ENCODE measurements at places on chromosomes 7 and 10.

DNA sequence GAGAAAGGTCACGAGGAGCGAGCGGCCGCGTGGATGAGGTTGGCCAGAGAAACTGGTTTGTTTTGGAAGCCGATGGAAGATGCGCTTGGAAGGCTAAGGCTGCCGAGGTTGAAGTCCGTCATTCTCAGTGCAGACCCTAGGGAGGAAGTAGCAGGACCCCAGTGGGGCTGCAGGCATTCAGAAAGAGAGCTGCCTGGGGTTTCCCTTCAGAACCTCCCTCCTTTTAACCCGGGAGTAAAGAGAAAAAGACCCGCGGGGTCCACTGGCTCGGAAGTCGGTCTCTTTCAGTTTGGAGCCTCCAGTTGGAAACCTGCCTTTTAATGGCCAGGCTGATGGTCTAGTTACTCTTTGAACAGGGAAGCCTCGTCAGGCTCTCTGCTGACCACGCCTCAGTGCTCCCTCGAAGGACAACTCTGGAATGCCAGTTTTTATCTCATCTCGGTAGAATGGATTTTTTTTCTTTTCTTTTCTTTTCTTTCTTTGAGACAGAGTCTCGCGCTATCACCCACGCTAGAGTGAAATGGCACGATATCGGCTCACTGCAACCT is 188.6 kb downstream of the CUX1 start:
- DNase-seq: no peak

DNA sequence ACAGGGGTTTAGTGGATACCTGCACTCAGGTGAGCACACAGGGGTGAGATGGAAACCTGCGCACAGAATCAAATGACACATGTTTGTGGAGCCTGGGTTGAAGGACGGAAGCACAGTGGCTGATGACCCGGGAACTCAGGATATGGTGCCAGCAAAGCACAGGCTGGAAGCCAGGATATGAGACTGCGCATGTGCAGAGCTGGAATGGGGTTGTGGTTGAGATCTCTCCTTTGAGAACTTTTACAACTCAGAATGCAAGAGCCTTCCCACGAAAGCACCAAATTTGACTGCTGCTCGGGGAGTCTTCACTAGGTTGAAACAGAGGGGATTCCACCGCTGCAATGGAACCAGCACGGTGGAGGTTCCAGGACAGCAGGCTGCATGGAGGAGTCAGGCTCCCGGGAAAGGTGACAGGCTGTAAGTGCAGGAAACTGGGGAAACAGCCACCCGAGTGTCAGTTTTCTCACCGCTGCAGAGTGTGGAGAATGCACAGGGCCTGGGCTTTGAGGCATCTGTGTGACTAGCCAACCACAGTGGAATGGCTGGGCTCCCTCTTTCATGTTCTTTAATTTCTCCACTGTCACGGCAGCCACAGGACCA is 133.4 kb upstream of the TCERG1L start:
- no peak for DNase-seq

DNA sequence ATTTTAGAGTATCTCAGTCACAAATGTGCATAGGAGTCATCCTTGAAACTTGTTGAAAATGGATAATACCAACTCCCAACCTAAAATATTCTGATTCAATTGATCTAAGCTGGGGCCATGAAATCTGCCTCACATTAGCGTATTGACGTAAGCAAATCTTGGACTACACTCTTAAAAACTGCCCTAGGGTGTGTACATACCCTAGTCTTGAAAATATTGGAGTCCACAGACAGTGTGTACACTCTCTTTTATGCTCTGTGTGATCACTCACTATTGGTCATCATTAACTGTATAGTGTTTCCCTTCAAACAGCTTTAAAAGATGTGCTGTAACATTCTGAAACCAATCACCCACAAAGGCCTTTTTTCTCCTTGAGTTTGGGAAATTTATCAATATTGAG is 102.9 kb upstream of the FERD3L start:
- DNase-seq: no peak

GRCh38 chr10:132359305-132360040 is 27.5 kb downstream of the LRRC27 start:
- DNase-seq: no peak

DNA sequence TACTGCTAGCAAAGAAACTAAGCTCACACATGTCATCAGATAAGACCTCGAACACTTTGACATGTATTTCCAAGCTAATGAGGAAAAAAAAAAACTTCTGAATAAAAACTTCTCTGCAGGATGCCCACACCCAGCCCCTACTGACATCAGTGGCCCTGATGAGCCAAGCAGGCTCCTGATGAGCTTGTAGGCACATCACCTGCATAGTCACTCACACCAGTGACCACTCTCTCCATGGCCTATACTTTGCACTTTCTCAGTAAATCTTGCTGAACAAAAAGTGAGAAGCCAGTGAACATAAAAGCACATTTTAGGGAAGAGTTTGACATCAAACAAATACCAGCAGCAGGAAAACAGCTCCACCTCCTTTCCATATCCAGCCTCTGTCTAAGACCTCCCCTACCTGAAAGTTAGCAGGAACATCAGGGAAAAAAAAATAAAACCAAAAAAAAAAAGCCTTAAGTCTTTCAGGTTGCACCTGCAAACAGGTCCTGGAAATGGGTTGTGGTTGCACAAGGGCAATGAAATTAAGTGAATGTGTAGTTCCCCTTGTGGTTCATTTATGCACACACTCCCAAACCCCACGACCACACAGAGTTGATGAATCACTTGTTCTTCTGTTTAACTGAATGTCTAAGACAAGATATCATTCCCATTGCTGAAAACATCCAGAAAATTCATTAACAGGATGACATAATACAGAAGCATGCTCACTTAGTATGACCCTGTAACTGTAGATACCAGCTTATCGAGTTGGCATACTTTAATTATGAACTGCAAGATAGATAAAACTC is 205.2 kb upstream of the PDE1C start:
- DNase-seq: no peak

GRCh38 chr7:23335621-23336020 is 36.5 kb downstream of the MALSU1 start:
- DNase-seq: no peak

- no peak for DNase-seq
Measured at GRCh38 chr10:59448616-59449015, 86.3 kb upstream of the FAM13C start.

DNA sequence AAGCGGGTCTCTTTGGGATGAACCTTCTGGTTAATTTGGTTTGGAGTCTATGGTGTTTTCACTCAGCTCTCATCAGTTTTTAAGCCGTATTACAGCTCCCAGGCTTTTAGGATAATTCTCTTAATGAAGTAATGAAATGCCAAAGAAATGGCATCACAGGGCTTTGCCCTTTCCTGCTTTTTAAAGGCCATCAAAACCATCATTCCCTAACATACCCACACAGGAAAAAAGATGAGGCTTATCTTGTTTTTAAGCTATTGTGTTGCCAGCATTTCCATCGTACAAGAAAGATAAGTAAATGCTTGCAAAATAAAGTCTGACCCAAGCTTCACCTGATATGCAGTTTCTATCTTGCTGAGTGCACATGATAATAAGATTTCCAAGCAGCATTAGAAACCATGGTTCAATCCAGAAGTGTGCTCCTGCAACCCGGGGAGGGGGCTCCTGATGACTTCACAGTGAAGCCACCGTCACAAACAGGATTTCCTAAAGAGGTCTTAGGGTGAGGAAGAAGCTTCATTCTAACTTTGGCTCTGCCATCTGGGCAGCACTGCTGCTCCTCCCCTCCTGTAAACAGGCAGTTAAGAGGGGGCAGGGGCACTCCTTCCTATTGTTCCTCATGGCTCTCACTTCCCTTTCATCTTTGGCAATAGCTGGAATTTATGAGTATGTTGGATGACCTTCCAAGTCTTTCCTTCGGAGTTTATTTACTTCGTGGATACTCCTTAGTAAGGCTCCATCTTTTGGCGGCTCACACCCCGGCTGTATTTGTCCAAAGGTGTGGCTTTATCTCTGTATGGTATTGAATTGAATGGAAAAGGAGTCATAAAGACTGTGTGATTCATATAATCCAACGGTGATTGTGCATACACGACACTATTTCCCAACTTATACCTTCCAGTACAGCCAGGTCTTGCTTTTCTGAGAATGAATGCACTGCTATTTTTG is 55.2 kb upstream of the FAM133B start:
- DNase-seq: no peak

DNA sequence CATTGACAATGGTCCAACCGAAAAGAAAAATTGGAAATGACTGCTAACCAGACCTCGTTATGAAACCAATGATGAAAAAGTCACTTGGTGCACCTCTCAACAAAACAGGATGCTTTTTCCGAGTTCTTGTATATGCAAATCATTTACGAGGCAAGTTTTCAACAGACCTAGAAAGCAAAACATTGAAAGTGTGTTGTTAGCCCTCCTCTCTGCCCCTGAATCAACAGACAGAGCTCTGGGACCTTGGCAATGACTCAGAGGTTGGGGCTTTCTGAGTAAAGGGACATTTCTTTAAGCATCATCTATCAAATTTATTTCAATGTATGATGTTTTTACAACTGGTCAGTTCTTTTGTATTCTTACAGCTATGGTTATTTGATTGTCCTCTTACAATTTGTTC is 16.3 kb upstream of the DKK1 start:
- DNase-seq: no peak

DNA sequence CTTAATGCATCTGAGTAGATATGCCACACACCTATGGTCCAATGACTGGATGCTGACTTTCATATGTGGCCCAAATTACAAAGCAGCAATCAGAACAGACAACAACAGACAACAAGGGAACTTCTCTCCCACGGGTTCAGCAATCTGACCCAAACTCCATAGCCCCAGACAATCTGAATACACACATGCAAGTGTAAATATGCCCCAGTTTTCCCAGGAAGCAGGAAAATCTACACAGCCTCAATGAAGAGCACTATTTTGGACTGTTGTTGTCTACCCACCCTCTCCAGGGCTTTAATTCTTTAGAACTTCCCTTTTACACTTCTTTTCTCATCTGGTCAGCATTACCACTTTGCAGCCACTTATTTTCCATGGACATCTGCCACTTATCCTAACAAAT is 2.0 kb upstream of the CCNY start:
- no peak for DNase-seq

GRCh38 chr7:106609416-106609815 is 51.5 kb downstream of the CCDC71L start:
- DNase-seq: no peak

GRCh38 chr7:696812-697551 is 29.5 kb upstream of the DNAAF5 start:
- DNase-seq: no peak

GRCh38 chr7:116259156-116259870 is 49.0 kb downstream of the TES start:
- no peak for DNase-seq

DNA sequence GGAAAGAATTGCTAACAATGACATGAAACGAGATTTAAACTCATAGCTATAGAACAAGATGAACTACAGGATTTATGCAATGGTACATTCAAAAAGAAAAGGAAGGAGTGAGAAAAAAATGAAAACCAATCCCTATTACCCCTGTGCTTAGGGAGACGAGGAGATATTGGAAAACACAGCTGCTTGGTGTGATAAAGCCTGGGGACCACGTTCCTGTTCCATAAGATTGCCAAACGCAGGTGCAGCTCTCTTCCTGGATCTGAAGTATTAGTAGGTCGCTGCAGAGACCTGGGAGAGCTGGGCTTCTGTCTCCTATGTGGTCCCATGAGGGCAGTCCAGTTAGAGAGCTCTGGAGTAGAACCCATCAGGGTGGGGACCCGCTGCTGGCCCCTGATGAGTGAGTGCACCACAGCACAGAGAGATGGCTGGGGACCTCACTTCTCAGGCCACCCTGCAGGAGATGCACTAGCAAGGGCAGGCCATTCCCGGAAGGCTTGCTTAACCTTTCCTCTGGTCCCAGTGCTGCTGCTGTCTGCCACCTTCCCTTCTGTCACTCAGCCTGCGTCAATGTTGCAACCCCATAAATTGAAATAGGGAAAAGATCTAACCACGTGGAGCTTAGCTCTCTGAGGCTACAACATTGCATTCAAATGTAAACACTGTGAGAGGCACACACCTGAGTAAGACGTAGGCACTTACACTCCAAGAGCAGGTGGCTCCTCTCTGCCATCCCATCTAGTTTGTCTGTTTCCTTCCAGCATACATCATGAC is 57.9 kb downstream of the MTPN start:
- no peak for DNase-seq

DNA sequence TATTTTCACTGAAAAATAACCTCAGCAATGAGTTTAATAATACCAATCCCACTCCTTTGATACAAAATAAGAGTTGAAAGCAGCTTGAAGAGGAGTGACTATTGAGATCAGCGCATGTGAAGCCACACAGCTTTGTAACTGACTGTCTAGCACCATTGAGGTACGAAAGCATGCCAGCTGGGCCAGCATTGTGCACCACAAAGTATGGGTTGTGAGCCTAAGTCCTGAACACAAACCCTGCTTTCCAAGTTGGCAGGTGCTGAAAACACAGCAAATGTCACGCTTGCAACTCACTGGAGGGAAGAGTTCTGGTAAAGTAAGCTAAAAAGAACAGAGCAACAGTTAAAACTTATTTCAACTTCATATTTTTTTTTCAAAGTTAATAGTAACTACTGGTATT is 4.0 kb upstream of the FAM53B start:
- no peak for DNase-seq

DNA sequence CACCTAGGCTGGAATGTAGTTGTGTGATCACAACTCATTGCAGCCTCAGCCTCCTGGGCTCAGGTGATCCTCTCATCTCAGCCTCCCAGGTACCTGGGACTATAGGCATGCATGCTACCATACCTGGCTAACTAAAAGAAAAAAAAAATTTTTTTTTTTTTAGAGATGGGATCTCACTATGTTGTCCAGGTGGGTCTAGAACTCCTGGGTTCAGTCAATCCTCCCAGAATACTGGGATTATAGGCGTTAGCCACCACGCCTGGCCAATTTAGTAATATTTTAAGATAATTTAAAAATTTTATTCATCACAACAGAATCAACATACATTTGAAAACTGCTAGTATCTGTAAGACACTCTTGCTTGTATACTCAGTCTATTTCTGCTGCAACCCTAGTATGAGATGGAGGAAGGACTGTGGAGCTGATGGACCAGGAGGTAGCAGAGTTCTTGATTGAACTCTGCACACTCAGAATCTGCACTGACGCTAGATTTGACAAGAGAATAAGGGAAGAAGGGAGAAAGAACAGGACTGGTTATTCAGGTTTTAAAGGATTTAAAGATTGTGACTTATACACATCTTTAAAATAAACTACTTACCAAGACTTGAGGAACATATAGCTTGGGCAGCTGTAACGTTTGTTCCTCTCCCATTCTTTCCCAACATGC is 57.6 kb downstream of the VCL start:
- DNase-seq: no peak

GRCh38 chr10:75245354-75246250 is 9.8 kb upstream of the COMTD1 start:
- no peak for DNase-seq

GRCh38 chr10:19704544-19704943 is 111.7 kb upstream of the PLXDC2 start:
- DNase-seq: no peak

- DNase-seq: no peak
Measured at GRCh38 chr7:38191791-38192190, 13.7 kb downstream of the STARD3NL start.

- DNase-seq: no peak
Measured at GRCh38 chr10:77500754-77501151, 136.9 kb downstream of the KCNMA1 start.

- DNase-seq: no peak
Measured at GRCh38 chr10:33982995-33983394, 648.5 kb upstream of the NRP1 start.

- no peak for DNase-seq
Measured at GRCh38 chr7:83301416-83301815, 138.7 kb upstream of the PCLO start.

All from H9 (cell line).